ENCODE measurements at places on chromosomes 3 and 15.

- DNase-seq = no peak
These were observed 406 bp upstream of the GABRB3 start for GRCh38 chr15:26773067-26773877.

GRCh38 chr3:15520804-15521572, 518 bp downstream of the COLQ start:
- no peak for DNase-seq

- no peak for DNase-seq
These were observed 20.1 kb downstream of the IFT122 start for GRCh38 chr3:129460155-129460554.

DNA sequence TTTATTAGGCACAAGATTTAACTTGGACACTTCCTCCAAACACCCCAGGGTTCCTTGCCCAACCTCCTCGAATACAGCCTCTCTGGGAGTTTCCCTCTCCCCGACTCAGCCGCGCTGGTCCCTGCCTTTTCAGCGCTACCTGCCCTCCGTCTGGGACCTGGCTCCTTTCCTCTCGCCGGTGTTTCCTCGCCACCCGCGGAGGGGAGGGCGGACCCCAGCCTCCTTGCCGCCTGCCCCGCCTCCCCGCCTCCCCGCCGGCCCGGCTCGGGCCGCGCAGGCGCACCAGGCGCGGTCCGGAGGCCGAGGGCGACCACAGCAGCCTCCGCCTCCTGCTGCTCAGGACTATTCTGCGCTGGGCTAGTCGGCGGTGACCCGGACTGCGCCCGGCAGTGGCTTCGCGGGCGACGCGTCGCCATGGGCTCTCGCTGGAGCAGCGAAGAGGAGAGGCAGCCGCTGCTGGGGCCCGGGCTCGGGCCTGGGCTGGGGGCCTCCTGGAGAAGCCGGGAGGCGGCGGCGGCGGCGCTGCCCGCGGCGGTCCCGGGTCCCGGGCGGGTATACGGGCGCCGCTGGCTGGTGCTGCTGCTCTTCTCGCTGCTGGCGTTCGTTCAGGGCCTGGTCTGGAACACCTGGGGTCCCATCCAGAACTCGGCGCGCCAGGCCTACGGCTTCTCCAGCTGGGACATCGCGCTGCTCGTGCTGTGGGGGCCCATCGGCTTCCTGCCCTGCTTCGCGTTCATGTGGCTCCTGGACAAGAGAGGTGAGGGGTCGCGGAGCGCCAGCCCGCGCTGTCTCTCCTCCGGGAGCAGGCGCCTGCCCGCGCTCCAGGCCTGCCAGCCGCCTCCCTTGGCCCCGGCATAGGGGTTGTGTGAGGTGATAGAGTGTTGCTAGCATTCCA, at the start of gene SLC49A4:
Gene SLC49A4, plus strand, starts transcription at position 291 of the 895 bp plus-strand sequence. Its CDS starts 124 bp downstream, at position 415.
- peak; percentile 10 for DNase-seq

DNA sequence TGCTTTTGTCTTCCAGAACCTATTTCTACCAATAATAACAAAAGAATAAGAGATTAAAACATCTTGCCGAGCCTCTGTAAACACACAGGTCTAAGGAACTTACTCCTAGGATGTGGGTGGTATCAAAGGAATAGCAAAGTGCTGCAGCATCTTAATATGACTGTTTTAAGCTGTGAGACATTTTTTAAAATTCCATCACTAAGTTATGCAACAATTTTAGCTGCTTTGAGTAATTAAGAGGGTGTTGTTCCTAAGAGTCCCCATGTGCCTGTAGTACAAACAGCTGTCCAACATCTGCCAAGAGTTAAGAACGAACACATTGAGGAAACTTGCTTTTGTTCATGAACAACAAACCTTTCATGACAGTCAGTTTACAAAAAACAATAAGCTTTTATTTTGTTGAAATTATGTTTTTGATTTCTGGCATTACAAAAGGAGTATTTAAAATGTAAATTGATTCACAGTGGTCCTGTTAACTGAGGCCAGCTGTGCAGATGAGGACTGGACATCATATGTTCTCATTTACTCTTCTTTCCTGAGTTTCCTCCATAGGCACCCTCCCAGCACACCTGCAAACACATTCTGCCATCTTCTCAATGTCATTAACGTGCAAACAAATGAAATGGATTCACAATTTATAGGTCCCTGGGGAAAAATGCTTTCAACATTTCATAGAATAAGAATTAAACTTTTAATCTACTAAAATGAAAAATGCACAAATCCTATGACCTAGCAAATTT, 337.3 kb upstream of the ARHGEF26 start:
- DNase-seq = no peak

Data from GM04503 (cell line).